ENCODE measurements at places on chromosomes 7 and 10.

GRCh38 chr7:112360681-112361080 lies 89.6 kb upstream of the IFRD1 start:
- H3K4me3 ChIP-seq, result no peak overlapping the region
- no peaks in the 10 kb centered on the region for H3K36me3 ChIP-seq
- no peak overlapping the region for H3K27ac ChIP-seq
- H3K27me3 ChIP-seq, result no peaks in the 10 kb centered on the region

GRCh38 chr10:85612378-85612775 lies 754.2 kb downstream of the GRID1 start:
- no peaks in the 10 kb centered on the region for H3K4me1 ChIP-seq
- no peaks in the 10 kb centered on the region for H3K36me3 ChIP-seq
- no peak for DNase-seq
- H3K27ac ChIP-seq, result no peak overlapping the region
- H3K4me3 ChIP-seq, result no peak overlapping the region

- H3K36me3 ChIP-seq, result no peaks in the 10 kb centered on the region
- no peaks in the 10 kb centered on the region for H3K4me1 ChIP-seq
- no peak overlapping the region for H3K4me3 ChIP-seq
- H3K27me3 ChIP-seq, result no peaks in the 10 kb centered on the region
- no peak for DNase-seq
Observed at GRCh38 chr10:119100434-119101238, 3.3 kb upstream of the DENND10 start.

- no peaks in the 10 kb centered on the region for H3K4me1 ChIP-seq
- no peaks in the 10 kb centered on the region for H3K27me3 ChIP-seq
- H3K27ac ChIP-seq, result no peak overlapping the region
- no peaks in the 10 kb centered on the region for H3K36me3 ChIP-seq
- H3K4me3 ChIP-seq, result no peak overlapping the region
Observed at GRCh38 chr7:51357821-51358220, 41.2 kb upstream of the COBL start.

GRCh38 chr10:62352356-62352970 lies 21.7 kb upstream of the ZNF365 start:
- no peak for DNase-seq
- no peak overlapping the region for H3K27ac ChIP-seq
- no peaks in the 10 kb centered on the region for H3K27me3 ChIP-seq
- no peaks in the 10 kb centered on the region for H3K36me3 ChIP-seq

- no peak for DNase-seq
- no peak overlapping the region for H3K4me3 ChIP-seq
- no peak overlapping the region for H3K27ac ChIP-seq
- peaks cover 6% of the 10 kb centered on the region for H3K4me1 ChIP-seq
Observed at GRCh38 chr10:30935078-30935477, 96.6 kb downstream of the ZNF438 start.

DNA sequence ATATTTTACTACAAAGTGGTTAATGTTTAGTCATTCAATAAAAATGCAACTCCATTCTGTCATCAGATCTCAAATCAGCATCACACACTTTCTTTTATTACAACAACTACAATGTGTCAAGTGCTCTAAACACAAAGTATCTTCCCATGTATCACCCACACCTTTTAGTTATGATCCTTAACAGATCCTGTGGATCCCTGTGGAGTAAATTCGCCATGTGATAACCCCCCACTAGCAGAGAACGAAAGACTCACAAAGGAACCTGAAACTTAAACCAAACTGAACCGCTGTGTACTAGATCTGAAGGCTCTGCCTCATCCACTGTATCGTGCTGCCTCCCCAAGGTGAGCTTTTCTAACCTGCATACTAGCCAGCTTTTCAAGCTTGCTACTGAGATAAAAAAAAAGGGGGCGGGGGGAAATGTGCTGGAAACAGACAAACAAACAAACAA lies 1.7 kb downstream of the DPY19L1 start:
- H3K27me3 ChIP-seq, result no peaks in the 10 kb centered on the region
- H3K36me3 ChIP-seq, result no peaks in the 10 kb centered on the region
- no peak for DNase-seq
- peak overlapping the region; percentile 73 for H3K4me3 ChIP-seq

- DNase-seq, result peak; percentile 93
- no peak overlapping the region for H3K4me3 ChIP-seq
- no peaks in the 10 kb centered on the region for H3K36me3 ChIP-seq
Observed at GRCh38 chr10:78972160-78972946, 96.4 kb upstream of the ZMIZ1 start.

DNA sequence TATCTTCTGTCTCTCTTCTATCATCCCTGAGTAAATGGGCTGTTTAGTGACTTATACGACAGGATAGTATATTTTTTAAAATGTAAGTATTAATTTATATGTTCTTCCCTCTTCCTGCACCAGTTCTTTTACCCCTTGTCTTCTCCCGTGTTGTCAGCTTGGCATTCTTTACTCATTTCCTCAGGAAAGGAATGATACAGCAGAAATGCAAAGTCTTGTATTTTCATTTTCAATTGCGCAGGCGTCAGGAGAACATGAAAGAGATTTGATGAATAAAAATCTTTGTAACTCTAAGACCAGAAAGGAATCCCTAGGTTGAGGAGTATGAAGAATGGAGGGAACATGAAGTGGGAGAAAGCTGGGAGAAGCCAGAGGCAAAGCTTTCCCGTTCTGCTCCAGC lies 18.8 kb upstream of the VPS41 start:
- no peak overlapping the region for H3K4me3 ChIP-seq
- H3K27me3 ChIP-seq, result no peaks in the 10 kb centered on the region
- H3K36me3 ChIP-seq, result no peaks in the 10 kb centered on the region
- H3K4me1 ChIP-seq, result no peaks in the 10 kb centered on the region
- no peak for DNase-seq

GRCh38 chr7:97016381-97017191 lies 8.0 kb downstream of the DLX5 start:
- peaks cover 88% of the 10 kb centered on the region for H3K27me3 ChIP-seq
- no peaks in the 10 kb centered on the region for H3K4me1 ChIP-seq
- no peak for DNase-seq
- H3K36me3 ChIP-seq, result no peaks in the 10 kb centered on the region

- no peaks in the 10 kb centered on the region for H3K27me3 ChIP-seq
- H3K27ac ChIP-seq, result peak within 1 kb of the TSS; percentile 91
- H3K4me1 ChIP-seq, result no peaks in the 10 kb centered on the region
Observed at GRCh38 chr10:133308421-133309099, at the start of the genes TUBGCP2 and ZNF511. TUBGCP2 (minus strand) TSS chr10:133308872; CDS start chr10:133302941, 5,931 bp downstream. ZNF511 (plus strand) TSS chr10:133308914; CDS start chr10:133308944, 30 bp downstream.

DNA sequence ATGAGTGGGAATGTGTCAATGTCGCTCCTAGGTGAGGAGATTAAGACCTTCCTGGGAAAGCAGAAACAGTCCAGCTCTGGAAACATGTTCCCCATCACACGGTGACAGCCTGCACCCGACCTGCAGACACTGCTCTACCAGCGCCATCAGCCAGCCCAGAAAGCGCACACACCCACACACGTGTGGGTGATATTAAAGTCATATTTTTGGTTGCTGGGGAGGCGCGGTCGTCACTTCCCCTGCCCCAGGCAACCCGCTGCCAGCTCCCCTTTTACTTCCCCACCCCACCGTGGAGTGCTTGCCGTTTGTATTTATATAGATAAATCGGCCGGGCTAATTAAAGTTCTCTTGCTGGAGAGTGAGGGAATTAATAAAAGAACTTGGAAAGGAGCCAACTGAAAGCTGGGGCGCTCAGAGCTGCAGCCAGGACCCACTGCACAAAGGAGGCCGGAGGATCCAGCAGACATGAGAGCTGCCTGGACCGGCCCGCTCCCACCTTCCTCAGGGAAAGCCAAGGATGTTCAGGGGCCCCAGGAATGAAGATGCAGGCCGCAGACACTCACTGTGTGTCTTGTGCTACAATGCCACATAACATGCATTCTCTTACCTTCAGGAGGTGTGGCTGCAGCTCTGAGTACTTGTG lies 145.2 kb upstream of the UNC5B start:
- H3K4me1 ChIP-seq, result no peaks in the 10 kb centered on the region
- peak overlapping the region; percentile 75 for H3K27ac ChIP-seq
- H3K36me3 ChIP-seq, result no peaks in the 10 kb centered on the region

DNA sequence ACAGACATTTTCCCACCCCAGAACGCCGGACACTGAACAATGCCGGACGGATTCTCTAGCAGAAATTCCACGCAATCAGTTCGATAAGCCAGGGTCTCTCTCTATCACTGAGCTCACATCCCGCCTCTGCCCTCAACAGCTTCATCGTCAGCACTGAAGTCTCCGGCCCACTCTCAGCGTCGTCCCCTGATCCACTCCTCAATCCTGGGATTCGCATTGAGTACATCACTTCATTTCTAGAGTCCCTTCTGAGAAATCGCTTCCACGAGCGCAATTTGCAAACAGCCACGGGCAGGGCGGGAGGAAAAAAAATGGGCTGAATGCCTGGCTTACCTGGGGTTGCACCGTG lies 365 bp downstream of the YME1L1 start:
- no peaks in the 10 kb centered on the region for H3K27me3 ChIP-seq
- H3K4me1 ChIP-seq, result no peaks in the 10 kb centered on the region
- peak overlapping the region; percentile 99 for H3K27ac ChIP-seq
- peak overlapping the region; percentile 97 for H3K4me3 ChIP-seq
- DNase-seq, result no peak

GRCh38 chr10:91691981-91692380 lies 59.1 kb upstream of the PPP1R3C start:
- no peak overlapping the region for H3K4me3 ChIP-seq
- DNase-seq, result no peak
- H3K36me3 ChIP-seq, result no peaks in the 10 kb centered on the region
- H3K27ac ChIP-seq, result no peak overlapping the region
- no peaks in the 10 kb centered on the region for H3K27me3 ChIP-seq

DNA sequence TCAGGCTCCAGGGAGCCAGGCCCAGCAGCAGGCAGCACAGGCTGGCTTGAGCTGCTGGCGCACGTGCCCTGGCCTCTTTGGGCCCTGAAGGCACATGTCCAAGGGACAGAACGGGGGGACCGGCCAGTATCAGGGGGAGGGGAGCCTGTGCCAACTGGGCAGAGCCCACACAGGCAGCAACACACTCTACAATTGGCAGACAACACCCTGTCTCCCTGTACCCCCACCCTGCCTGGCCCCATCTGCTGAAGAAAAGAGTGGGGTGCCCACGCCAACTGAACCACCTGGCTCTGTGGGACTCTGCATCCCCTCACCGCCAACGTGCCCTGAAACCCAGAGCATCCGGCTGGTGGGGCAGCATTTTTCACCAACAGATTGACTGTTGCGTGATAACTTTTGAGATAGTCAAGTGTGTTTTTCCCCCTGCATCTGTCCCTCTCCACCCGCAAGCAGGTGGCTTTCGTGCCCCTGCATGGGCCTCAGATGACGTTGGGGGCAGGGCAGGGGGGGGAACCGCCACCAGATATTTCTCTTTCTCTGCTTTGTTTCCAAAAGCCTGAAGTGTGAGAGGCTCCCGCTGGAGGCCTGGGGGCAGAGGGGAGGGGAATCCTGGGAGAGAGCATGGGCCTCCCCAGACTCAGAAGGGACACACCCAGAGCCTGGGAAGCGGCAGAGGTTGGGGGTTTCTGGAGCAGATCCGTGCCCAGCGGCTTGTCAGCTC lies 21.8 kb downstream of the SLIT1 start:
- H3K4me1 ChIP-seq, result no peaks in the 10 kb centered on the region
- H3K4me3 ChIP-seq, result no peak overlapping the region
- no peak overlapping the region for H3K27ac ChIP-seq
- no peaks in the 10 kb centered on the region for H3K27me3 ChIP-seq

DNA sequence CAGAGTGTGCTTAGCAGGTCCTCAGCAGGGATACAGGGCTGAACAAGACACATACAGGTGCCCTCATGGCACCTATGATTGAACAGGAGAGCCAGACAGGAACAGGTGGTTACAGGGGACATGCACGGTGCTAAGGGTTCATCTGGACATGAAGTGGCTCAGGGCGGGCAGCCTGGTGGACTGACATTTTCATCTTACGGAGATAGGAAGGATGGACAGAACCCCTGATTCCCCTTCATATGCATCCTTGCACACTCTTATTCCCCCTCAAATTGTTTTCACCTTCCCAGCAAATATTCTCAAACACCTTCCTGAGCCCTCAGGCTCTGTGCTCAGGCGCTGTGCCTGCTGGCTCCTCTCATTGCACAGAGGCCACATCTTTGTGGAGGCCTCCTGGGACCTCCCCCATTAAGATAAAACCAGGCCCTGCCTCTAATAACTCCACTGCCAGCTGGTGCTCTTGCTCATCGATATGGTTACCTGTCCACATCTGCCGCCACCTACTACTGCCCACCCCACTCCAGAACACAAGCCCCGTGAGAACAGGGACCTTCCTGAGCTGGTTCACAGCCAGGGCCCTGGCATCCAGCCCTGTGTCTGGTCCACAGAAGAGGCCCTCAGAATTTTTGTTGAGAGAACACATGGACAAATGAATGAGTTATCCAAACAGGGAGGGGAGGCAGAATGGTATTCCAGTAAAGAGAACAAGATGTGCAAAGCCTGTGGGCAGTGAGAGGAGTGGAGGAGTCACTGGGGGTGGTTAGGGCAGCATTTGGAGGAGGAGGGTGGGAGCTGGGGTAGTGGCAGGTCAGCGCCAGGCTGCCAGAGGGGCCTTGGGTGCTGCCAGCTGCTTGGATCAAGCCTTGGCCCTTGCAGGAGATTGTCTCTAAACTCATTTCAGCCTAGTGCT lies 68.9 kb upstream of the AQP1 start:
- H3K27me3 ChIP-seq, result no peaks in the 10 kb centered on the region
- DNase-seq, result no peak
- H3K27ac ChIP-seq, result no peak overlapping the region
- no peak overlapping the region for H3K4me3 ChIP-seq
- no peaks in the 10 kb centered on the region for H3K4me1 ChIP-seq

- H3K4me3 ChIP-seq, result no peak overlapping the region
- no peaks in the 10 kb centered on the region for H3K27me3 ChIP-seq
- H3K27ac ChIP-seq, result no peak overlapping the region
- H3K36me3 ChIP-seq, result no peaks in the 10 kb centered on the region
Observed at GRCh38 chr7:28065721-28066285, 114.8 kb downstream of the JAZF1 start.

DNA sequence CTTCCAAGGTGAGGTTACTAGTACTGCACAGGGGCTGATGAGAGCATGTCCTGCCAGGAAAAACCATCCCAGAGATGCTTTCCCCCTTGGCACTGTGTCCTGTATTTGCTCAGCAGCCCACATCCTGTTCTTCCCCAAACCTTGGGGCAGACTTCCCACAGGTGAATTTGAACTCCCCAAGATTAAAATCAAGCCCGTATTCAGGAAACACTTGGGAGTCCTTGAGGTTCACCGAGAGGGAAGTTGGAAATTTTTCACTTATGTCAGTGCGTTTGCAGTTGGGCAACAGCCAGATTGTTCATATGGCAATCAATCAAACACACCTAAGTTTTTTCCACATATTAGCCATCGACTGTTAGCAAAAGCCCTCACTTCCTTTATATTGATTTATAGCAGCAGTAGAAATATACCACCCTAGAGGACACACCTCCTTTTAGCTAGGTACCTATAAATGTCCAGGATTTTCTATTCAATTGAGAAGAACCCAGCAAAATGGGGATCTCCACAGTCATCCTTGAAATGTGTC lies at the start of gene DMBT1:
DMBT1 (plus strand) TSS at position 476 of the 526 bp plus-strand sequence; CDS start at position 493, 17 bp downstream.
- no peak within 1 kb of the TSS for H3K27ac ChIP-seq
- H3K27me3 ChIP-seq, result no peaks in the 10 kb centered on the region
- H3K4me3 ChIP-seq, result no peak within 1 kb of the TSS

DNA sequence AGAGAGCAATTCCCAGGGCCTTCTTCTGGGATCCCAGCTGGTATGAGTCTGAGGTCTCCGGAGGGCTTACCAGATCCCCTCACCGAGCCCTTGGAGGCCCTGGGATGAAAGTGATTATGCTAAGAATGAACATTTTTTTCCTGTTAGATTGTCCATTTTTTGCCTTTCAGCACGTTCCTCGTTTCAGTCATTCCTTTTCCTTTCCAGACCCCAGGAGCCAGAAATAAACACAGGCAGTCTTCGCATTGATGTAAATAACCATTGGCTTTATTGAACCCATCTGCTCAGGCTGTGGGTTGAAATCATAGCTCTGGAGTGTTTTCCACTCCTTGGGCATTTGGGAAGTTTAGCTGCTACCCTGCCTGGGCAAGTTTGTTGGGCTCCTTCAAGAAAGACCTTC lies 320.9 kb upstream of the AUTS2 start:
- no peaks in the 10 kb centered on the region for H3K27me3 ChIP-seq
- no peaks in the 10 kb centered on the region for H3K36me3 ChIP-seq
- no peak overlapping the region for H3K27ac ChIP-seq
- no peak overlapping the region for H3K4me3 ChIP-seq
